ENCODE measurements at places on chromosomes 4 and X.

GRCh38 chrX:123081776-123082175, 102.3 kb upstream of the GRIA3 start:
- no peak for DNase-seq

GRCh38 chr4:99853190-99853589, 36.6 kb downstream of the DAPP1 start:
- no peak for DNase-seq

- DNase-seq, result no peak
These were observed 25.2 kb downstream of the YTHDC1 start for GRCh38 chr4:68324519-68325262.

GRCh38 chrX:57595381-57595811, 3.6 kb downstream of the ZXDB start:
- no peak for DNase-seq

DNA sequence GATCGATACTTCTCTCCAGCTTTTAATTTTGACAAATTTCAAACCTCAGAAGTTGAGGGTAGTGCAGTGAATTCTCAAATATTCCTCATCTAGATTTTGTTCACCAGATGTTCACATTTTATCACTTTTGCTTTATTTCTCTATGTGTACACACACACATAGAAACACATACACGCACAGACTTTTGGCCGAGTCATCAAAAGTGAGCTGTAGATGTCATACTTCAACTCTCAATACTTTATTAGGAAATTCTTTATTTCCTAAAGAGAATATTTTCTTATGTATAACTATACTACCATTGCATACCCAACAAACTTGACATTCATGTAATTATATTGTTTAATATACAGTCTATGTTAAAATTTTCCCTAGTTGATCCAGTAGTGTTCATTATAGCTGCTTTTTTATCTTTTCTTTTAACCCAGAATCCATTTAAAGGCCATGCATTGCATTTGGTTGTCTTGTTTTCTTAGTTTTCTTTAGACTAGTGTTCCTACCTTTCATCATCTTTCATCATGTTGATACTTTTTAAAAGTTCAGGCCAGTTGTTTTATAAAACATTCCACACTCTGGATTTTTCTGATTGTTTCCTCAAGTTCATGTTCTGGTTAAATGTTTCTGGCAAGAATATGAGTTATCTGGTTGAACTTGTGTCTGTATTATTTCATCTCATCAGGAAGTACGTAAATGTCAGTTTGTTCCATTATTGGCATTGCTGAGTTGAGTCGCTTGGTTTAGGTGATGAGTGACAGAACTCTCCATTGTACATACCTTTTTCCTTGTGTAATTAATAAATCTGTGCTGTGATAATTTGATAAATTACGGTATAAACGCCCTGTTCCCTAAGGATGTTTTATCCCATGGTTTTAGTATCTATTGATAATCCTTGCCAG, 94.1 kb upstream of the TLR2 start:
- DNase-seq, result no peak

DNA sequence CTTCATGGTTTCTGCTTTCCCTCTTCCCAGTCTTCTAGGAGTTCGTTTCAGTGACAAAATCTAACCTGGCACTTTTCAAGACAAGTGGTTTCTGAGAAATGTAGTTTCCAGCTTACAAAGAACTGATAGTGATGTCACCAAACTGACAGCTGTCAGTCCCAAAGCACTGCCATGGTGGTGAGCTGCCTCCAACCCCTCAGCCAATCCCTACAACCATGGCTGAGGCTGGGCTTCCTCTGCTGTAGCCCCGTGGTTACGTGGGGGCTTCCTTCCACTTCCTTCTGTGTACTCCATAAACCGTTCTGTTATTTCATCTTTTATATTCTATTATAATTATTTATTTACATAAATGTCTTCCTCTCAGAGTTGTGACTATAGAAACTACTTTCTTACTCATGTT, 198.6 kb upstream of the AGA start:
- no peak for DNase-seq

DNA sequence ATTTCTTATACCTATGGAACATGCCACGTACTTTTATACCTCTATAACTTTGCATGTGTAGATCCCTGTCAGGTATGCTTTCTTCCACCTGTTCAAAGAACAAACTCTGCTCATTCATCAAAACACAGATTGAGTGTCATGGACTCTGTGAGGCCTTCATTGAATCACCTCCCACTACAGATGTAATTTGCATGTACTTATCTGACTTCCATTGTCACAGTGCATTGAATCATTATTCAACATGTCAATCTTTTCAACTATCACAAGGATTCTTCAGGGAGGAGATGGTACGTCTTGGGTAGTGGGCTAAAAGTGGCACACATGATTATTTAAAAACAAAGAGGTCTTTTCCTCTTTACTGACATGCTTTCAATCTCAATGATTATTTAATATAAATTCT, 24.1 kb downstream of the SPOCK3 start:
- DNase-seq, result no peak

GRCh38 chrX:79400623-79401022, 33.5 kb upstream of the ITM2A start:
- DNase-seq, result no peak

DNA sequence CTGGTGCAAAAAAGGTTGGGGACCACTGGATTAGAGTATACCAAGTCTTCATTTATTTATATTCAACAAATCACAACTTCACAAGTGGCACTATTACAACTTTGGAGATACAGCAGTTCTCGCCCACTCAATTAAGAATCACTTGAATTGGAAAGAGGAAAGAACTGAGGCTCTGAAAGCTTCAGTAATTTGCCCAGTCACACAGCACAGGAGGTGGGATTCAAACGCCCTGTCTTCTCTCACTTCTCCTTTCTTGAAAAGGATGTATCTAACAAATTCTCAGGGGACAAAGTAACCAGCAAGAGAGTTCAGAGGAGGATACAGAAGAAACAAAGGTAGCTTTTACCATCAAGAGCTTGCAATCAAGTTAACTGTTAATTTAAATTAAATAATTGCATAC, 12.4 kb downstream of the SMIM14 start:
- DNase-seq, result no peak

DNA sequence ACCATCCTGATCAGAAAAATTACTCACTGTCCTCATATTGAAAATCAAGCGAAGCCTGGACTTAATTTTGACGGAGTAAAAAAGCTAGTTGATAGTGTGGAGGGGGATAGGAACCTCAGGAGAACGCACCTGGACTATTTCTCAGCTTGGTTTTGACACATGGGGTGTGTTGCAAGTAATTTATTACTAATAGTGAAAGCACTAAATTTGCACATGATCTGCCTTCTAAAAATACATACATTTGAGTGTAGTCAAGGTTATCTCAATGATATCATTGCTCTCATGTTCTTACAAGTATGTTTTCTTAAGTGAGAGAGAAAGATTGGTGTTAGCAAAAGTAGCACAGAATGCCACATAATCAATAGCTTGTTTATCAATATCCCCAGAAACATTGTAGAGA, 29.5 kb downstream of the LRIT3 start:
- DNase-seq, result no peak

DNA sequence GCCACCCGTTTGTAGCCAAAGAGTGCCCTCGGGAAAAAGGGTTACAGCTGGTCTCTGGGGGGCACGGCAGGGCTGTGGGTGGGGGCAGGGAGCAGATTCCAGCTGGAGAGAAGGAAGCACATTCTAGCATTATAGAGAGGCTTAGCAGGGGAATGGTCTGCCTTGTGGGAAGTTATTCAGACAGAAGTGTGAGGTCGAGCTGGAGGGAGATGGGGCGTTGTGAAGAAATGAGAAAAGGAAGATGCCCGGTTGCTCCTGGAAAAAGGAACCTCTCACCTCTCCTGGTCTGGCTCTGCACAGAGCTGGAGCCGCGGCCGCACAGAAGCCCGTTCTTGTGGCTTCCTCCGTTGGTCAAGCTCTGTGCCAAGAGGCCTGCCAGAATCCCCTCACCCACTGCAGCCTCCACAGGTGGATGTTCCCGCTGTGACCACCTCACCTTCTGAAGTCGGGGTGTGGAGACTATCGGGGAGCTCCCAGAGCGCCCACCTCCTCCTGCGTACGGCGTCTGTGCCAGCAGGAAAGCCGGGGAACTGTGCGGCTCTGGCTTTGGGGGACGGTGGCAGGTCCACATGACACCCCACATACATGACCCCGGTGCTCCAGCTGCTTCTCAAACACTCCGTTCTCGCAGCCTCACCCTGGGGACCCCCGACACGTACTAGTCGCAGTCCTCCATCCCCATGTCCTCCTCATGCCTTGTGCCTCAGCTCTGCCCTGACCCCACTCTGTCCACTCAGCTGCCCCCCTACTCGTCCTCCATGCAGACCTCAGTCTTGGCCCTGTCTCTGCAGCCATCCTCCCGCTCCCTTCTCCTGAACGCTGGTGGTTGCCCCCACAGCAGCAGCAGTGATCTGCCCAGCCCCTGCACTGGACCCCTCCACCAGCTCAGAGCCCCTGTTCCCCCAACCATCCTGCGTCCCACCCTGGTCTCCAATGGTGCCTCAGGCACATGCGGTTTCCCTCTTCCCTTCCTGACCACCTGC, 52.2 kb upstream of the HGFAC start:
- DNase-seq, result no peak

- DNase-seq, result no peak
These were observed 39.9 kb upstream of the FAM241A start for GRCh38 chr4:112105201-112105969.

GRCh38 chrX:111467896-111468295, 43.5 kb upstream of the SERTM2 start:
- DNase-seq, result no peak

DNA sequence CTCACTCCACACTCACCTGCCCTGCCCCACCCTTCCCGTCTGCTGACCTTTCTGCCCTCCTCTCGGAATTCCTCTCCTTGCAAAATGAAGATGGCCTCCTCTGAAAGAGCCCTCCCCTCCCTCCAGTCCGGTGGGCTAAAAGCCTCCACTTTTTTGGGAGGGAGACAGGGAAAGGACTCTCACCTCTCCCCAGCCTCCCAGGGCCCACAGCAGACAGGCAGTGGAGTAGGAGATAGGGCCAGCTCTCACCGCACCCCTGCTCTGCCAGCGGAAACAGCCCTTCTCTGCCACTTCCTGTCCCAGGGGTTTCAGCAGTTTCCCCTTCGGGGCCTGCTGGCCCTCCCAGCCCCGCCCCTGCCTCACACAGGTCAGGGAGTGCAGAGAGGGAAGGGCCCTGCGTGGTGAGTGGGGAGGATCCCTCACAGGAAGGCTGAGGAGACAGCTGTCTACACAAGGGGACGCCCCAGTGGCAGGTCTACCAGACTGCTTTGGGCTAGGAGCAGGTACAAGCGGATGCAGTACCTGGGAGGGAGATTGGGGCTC, 18.2 kb downstream of the ELF4 start:
- peak; percentile 94 for DNase-seq

- no peak for DNase-seq
These were observed 111.6 kb upstream of the PPP3CA start for GRCh38 chr4:101458914-101459313.

DNA sequence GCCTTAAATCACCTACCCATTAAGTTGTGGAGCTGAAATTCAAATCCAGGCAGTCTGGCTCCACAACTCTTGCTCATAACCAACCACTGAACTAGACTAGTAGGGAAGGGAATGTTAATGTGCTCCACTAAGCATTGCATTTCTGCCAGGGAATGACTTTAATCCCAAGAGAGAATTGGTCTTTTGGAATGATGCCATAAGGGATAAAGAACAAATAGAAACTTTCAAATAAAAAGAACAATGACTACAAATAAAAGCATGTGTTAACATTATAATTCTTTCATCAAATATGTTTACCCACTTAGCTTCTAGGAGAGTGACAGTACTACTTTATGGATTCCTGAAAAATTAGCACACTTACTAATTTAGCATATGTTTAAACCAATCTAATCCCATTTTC, 905.9 kb downstream of the CENPC start:
- DNase-seq, result no peak

DNA sequence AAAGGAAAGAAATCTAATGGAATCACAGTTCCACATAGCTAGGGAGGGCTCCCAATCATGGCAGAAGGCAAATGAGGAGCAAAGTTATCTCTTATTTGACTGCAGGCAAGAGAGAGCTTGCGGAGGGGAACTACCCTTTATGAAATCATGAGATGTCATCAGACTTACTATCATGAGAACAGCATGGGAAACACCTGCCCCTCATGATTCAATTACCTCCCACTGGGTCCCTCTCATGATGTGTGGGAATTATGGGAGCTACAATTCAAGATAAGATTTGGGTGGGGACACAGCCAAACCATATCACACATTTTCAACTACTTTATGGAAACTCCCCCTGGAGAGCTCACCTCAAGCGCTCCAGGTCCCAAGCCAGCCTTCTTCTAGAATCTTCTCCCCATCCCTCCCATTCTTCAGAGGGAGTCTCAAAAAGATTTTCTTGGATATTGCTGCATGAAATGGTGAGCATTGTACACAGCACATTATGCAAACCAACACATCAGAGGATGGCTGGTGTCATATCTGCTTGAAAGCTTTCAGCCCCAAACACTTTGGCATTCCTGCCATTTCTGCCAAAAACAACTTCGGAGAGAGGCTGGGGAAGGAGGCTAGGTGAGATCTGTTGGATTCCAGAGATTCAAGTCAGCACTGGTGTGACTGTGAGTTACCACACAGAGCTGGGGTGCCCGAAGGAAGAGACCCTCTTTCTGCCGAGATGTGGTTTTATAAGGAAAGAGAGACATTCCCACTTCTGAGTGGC, 6.9 kb downstream of the FGFBP1 start:
- no peak for DNase-seq

- DNase-seq, result peak; percentile 39
These were observed 1.3 kb downstream of the SH3TC1 start for GRCh38 chr4:8200302-8200975.

DNA sequence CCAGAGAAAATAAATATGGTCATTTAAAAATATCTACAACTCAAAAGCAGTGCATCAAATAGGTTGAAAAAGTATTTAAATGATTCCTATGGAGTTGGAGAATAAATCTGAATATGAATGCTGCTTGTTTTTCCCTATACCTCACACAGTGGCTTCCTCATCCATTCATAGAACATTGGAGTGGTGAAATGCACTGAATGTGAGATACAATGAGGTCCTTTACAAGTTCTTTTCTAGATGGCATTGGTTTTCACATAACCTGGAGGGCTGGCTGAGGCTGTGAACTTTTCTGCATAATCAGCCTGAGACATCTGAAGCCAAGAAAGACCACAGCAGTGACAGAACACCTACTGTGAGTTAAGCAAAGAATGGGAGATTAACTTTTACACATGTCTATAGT, 279.1 kb upstream of the NRK start:
- no peak for DNase-seq

DNA sequence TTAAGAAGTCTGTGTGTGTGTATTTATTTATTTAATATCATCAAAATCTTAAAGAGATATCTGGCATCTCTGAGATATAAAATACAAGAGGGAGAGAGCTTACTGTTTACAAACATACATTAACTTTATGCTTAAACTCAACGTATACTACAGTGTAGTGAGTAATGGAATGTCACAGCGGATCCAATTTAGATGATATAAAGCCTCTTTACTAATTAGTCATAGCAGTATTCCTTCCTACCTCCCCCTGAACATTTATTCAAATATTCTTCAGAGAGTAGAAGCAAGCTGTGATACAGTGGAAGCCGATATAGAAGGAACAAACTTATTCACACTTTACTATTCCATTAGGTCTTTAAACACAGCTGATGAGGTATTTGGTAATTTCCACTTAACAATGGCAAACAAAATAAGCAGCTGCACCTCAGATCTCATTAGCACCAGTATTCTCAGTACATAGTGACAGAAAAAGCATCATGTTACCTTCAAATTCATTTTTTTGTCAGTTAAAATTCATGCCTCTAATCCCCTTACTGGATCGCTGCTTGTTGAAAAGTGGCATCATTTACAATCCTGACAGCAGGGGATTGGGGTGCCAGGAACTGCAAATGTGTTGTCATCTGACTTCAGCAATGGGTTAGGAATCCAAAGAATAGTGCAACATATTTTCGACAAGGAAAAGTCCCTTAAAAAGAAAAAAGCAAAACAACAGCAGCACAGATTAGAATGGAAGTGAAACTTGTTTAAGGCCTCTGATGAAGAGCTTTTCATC, 658.7 kb upstream of the EPHA5 start:
- DNase-seq, result no peak

Measured in stimulated activated naive CD8-positive, alpha-beta T cell treated with anti-CD3 and anti-CD28 coated beads, Interleukin-15, amount 100 ng/mL, for 72 hours (primary cell).